ENCODE measurements at places on chromosomes 16 and 17.

GRCh38 chr17:69878661-69879060 is 196.4 kb upstream of the KCNJ16 start:
- DNase-seq = no peak

- no peak for DNase-seq
Observed at GRCh38 chr17:2412561-2413021, 11.7 kb upstream of the MNT start.

- DNase-seq = peak; percentile 31
Observed at GRCh38 chr17:48555258-48556228, 10.6 kb upstream of the HOXB2 start.

DNA sequence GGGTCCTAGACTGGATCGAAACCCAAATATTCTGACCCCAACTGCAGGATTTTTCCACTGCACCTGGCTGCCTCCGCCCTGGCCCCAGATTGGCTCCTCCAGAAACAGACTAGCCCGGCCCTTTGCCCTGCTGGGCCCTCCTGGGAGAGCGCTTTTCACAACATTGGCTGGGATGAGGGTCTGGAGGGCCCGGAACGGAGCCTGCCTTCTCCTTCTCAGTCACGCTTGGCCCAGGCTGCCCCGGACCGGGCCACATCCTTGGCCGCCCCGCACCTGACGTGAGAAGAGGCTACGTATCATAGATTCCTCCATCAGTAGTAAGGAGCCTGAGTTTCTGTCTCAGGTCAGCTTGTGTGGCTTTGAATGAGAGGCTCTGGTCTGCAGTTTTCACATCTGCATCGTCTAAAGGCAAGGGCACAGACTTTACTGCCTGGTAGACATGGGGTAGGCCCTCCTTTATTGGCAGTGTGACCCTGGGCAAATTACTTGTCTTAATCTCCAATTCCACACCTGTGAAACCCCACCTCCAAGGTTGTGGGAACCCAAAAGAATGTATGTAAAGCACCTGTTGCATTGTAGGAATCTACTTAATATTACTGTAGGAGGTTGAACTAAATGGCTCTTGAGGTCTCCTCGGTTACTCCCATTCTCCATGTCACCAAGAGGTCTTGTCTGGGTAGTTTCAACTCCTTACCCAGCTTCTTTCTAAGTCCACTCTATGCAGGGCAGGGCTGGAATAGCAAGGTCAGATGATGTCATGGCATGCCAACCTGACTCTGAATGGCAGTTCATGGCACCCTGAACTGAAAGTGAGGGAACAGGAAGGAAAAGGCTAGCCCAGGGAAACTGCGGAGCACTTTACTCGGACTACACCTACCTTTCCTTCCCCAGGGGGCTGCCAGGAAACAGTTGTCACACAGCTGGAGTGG is 661 bp downstream of the LRRC3C start:
- DNase-seq = peak; percentile 22

- peak; percentile 53 for DNase-seq
Observed at GRCh38 chr17:31488264-31488981, 96.9 kb downstream of the RAB11FIP4 start.

- no peak for DNase-seq
Observed at GRCh38 chr16:64450177-64450576, 671.7 kb downstream of the CDH11 start.

DNA sequence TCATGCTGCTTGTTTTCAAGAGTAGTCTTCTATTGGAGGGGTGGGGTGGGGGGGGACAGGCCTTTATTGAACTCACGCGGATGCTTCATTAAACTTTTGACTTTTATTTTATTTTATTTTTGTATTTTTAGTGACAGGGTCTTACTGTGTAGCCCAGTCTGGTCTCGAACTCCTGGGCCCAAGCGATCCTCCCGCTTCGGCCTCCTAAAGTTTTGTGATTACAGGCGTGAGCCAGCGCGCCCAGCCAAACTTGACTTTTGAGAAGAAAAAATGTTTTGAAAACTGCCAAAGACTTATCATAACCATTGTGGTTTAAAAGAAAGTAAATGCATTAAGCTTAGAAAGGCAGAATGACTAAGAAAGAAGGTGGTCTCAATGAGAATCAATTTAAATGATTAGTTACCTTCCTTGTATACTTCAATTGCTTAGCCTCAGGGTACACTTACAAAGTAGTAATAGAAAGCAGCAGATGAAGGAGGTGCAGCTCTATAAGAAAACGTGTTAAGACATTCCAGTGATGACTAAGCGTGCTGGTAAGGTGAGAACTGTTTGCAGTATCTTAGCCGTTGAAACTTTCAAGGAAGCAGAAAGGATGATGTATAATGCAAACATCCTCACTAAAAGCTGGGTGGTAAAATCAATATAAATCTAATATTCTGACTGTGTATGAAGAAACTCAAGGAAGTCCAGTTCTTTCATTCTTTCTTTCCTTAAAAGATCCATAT is 1.2 kb downstream of the AP2B1 start:
- peak; percentile 43 for DNase-seq

DNA sequence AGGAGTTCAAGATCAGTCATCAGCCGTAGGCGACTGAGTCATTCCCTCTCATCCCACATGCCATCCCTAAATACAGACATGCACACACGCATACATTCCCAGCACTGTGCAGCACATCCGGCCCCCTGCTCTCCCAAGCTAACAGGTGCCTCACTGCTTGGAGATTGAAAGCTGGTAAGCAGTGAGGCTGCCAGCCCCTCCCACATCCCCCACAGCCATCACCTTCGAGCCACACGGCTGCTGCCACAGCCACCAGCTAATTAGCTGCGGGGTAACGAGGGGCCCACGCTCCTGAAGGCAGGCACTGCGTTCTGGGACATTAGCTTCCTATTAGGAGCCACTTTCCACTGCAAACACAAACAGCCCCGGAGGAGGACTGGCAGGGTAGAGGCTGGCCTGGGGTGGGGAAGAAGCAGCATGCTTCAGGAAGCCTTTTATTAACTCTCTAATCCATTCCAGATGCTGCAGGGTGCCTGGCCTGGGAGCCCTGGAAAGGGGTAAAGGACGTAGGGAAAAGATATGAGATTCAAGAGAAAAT is 179.6 kb downstream of the CCT6B start:
- no peak for DNase-seq

GRCh38 chr17:9974448-9975381 is 69.6 kb upstream of the RCVRN start:
- DNase-seq = no peak

- DNase-seq = no peak
Observed at GRCh38 chr17:72116661-72117521, 3.9 kb upstream of the SOX9 start.

DNA sequence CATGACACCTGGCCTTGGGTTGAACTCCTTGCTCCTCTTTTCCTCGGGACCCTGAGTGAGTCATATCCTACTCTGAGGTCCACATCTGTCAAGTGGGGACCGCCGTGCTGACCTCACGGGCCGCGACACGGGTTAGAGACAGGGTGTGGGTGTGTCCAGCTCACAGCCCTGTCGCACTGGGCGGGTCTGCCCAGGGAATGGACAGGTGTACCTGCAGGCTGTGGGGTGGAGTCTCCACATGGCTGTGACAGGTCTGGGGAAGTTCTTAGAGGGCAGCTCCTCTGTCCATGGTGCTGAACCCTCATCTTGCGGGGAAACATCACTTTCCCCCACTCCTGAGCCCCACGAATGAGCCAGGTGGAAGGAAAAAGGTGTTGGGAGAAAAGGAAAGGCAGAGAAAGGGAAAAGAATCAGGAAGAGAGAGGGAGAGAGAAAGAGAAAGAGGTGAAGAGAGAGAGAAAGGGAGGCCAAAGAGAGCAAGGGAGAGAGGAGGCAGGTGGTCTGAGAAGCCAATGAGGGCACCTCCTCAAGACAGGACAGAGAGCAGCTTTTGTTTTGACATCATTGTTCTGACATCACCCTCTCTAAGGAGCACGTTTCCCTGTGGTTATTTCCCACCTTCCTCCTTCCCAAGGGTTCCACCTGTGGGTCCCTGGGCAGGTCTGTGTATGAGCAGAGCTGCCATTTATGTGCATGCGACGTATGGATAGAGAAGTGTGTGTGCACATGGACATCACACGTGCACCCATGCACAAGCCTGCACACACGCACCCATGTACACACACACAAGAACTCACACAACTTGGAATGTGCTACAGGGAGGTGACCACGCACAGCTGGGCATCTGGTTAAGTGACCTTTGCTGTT is 32.6 kb upstream of the CBFA2T3 start:
- peak; percentile 44 for DNase-seq

- DNase-seq = no peak
Observed at GRCh38 chr17:39568702-39569101, 39.0 kb downstream of the NEUROD2 start.

GRCh38 chr16:56898847-56899246 is 33.1 kb upstream of the HERPUD1 start:
- no peak for DNase-seq

DNA sequence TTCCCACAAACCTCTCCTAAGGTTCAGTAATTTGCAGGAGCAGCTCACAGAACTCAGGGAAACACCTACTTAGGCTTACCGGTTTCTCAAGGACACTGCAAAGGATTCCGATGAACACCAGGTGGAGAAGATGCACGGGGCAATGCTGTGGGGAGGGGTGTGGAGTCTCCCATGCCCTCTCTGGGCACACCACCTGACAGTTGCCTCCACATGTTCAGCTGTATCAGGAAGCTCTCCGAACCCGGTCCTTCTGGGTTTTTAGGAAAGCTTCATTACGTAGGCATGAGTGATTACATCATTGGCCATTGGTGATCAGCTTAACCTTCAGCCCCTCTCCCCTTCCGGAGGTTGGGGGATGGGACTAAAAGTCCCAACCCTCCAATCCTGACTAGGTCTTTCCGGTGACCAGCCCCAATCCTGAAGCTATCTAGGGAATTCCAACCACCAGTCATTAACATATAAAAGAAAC is 21.6 kb downstream of the C17orf58 start:
- no peak for DNase-seq

GRCh38 chr17:29168079-29168758 is 12.0 kb downstream of the MYO18A start:
- DNase-seq = no peak

DNA sequence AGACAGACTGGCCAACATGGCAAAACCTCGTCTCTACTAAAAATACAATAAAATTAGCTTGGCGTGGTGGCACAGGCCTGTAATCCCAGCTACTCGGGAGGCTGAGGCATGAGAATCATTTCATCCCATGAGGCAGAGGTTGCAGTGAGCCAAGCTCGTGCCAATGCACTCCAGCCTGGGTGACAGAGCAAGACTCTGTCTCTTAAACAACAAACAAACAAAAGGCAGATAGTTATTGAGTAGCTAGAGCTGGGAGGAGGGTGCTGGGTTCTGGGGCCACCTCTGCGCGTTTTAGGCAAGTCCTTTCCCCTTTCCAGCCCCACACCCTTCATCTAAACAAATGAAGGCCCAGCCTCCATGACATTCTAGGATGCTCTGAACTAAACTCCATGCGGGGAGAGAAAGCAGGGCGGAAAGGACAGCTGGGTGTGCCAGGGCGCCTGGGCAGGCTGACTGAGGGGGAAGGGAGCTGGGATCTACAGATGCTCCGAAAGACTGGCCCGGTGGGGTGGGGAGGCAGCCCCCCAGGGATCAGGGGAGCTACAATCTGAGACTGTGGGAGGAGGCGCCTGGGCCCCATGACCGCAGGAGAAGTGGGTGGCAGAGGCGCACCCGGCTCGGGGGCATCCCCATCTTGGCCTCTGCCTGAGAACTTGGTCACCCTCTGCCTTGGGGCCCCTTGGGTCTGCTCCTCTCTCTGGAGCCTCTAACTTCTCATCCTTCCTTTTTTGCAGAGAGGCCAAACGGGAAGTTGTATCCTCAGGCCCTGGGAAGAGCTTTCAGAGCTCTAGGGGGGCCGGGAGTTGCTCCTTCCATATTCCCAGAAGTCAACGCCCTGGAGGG is 910 bp downstream of the ITGAL start:
- peak; percentile 82 for DNase-seq

- DNase-seq = no peak
Observed at GRCh38 chr17:70138291-70138865, 31.0 kb upstream of the KCNJ2 start.

DNA sequence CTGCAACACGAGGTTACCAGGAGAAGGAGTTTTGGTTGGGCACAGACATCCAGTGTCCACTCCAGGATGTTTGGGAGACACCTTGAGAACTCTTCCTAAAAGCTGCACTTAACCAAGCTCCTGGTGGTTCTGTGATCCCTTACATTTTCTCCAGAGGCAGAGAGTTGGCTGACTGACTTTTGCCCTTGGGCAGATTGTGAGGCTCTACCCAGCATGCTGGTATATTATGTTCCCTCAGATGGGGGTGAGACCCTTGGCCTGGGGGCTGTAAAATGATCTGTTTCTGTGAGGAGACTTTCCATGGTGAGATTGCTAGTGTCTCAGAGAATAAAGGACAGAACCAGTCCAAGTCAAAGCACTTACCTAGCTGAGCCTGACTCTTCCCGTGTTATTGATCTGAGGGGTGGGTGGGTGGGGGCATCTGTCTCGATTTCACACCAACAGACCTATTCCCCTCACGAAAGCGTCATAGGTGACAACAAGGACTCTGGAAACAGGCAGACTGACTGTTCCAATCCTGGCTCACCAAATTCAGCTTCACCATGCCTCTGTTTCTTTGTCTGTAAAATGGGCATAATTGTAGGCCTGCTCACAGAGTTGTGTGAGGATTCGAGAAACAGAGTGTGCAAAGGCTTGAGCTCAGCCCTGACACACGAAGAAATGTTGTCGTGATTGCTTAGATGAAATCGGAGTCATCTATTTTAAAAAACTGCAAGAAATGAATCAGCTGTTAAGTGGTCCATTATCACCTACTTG is 12.2 kb downstream of the USB1 start:
- DNase-seq = no peak

DNA sequence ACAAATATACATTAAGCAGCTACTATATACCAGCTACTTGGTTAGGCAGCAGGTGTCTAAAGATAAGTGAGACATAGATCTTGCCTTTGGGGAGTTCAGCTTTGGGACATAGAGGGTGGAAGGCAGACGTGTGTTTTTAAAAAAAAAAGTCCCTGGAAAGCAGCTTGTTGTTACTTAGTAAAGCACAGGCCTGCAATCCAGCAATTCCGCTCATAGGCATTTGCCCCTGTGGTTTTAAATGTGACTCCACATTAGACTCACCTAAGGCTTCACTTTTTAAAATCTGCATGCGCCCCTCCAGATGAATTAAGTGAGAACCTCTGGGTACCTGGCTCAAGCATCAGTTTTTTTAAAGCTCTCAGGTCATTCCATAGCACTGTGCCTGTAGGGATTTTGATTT is 7.2 kb upstream of the MLYCD start:
- DNase-seq = no peak

GRCh38 chr16:56305956-56306565 is 114.8 kb downstream of the GNAO1 start:
- DNase-seq = no peak

GRCh38 chr17:81558941-81559806 is 7.0 kb upstream of the FAAP100 start:
- no peak for DNase-seq

DNA sequence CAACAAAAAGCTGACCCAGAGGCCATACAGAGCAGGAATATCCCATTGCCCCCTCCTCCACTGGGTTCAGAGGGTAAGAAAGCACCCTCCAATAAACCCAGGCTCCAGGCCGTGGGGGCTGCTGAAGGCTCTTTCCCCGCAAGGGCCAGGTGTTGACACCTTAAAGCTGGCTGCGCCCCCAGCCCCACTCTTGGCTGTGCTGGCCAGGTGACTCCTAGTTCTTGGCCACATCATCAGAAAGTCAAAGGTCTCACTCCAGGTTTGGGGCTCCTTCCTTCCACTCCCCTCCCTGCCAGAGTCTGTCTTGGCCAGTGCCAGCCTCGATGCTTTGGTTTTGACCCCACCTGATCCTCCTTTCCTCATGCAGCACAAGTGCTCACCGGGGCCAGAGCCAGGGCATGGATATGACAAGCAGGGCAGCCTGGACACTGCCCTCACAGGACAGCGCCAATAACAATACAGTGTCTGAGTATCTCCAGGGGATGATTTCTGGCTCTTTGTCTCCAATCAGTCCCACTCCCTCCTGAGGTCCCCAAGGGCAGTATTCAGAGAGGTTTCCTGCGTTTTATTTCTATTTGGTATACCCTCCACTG is 8.2 kb downstream of the SLC46A1 start:
- DNase-seq = no peak

Data from activated naive CD4-positive, alpha-beta T cell treated with anti-CD3 and anti-CD28 coated beads for 36 hours (primary cell).